ENCODE measurements at places on chromosomes 11 and 22. TPM values are rescaled to one million over a fixed set of nuclear protein-coding genes. Genes with fewer than 3 reads are reported as not detected.

DNA sequence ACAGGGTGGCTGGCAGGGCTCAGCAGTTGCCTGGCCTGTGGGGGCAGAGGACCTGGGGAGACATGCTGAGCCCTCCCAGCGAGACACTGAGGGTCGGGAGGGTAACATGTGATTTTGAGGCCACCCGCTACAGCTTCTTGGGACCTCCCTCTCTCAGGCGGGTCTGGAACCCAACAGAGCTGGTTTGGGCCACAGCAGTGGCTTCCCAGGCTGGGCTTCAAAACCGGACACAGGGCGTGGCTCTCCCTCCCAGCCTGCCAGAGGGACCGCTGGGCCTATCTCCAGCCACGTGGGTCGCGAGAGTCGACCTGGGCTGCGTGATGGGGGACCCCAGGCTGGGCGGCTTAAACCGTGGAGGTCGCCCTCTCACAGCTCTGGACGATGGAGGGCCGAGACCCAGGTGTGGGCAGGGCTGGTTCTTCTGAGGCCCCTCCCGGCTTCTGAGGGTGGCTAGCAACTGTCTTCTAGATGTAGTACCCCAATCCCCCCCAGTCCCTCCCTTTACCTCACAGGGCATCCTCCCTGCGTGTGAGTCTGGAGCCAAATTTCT lies 91.7 kb downstream of the KCNQ1 start:
- H3K27me3 ChIP-seq = no peaks in the 10 kb centered on the region
- no peak overlapping the region for H3K27ac ChIP-seq
- no peaks in the 10 kb centered on the region for H3K36me3 ChIP-seq
- no peak overlapping the region for H3K4me3 ChIP-seq
- peaks cover 13% of the 10 kb centered on the region for H3K4me1 ChIP-seq
- DNase-seq = no peak

FAM83F gene
- total RNA-seq = 9.1 TPM

DNA sequence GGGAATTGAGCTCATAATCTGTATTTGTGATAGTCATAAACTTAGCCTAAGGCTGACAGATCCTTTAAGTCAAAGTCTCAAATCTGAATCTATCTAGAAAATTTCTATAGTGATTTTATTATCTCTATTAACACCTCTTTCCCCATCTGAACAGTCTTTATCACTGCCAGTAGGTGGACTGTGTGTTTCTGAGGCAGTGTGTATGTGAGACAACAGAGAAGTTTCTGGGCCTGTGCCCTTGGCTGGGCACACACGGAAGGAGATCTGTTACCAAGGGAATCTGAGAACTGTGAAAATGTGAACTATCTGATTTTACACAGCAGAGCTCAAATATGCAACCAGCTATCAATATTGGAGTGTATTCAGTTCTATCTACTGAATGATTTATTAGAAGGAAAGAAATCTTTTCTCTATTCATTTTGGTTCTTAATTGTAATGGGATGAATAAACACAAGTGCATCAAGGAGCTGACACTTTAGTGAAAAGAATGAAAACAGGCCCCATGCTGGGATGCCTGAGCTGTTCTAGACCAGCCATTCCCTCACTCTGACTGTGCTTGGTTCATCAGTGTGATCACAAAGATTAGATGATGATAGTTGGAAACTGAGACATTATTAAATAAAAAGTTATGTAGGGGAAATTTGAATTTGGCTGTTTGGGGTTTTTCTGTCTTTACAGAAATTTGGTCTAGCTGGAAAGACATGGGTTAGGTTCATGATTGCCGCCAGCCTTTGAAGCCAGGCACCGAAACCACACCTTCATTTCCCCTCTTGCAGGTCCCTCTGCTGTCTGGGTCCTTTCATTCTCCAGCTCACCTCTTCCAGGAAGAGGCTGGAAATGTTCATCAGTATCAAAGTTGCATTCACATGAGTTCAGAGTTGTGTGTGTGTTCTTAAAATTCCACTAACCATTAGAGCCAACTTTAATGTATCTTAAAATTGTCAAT lies 68.1 kb downstream of the LIF start:
- no peak overlapping the region for H3K27ac ChIP-seq
- no peaks in the 10 kb centered on the region for H3K4me1 ChIP-seq
- no peak for DNase-seq
- no peak overlapping the region for H3K4me3 ChIP-seq

DNA sequence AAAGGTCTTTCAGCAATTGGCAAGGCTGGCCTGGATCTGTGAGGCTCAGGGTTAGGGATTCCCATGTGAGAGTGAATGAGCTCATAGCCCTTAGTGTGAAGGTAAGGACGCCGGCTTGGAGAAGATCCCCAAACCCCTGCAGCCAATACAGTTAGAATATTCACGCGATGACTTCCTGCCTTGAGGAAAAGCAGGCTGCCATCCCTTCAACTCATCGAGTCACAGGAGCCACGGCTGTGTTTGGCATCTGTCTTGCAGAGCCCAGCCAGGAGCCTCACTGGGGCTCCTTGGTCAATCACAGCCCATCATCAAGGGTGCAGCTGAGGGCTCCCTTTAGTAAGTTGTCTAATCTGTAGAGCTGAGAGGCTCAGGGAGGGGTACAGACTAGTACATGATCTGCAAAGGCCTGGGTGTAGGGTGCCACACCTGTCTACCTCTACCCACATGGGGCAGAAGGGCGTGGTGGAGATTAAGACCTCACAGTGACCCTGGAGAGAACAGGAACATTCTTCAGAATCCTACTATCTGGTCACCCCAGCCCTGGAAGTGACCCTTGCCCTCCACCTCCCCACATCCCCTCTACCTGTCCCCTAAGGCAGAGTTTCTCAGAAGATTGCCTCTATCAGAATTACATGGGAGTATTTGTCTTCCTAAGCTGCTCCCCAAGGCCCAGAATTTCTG lies 18.5 kb downstream of the IL10RA start:
- DNase-seq = no peak
- H3K27me3 ChIP-seq = peaks cover 52% of the 10 kb centered on the region
- no peak overlapping the region for H3K4me3 ChIP-seq

SLC39A13 gene
- 28.8 TPM for total RNA-seq

GRCh38 chr11:125662689-125663088 lies 18.0 kb downstream of the ACRV1 start:
- no peak overlapping the region for H3K4me3 ChIP-seq
- no peaks in the 10 kb centered on the region for H3K27me3 ChIP-seq
- DNase-seq = no peak
- no peaks in the 10 kb centered on the region for H3K4me1 ChIP-seq

GRCh38 chr11:19553683-19554333 lies 158.8 kb upstream of the NAV2 start:
- no peaks in the 10 kb centered on the region for H3K36me3 ChIP-seq
- H3K27me3 ChIP-seq = no peaks in the 10 kb centered on the region
- no peaks in the 10 kb centered on the region for H3K4me1 ChIP-seq
- no peak overlapping the region for H3K4me3 ChIP-seq

Measured in PC-9 (cell line).